Stimulated activated CD4-positive, alpha-beta T cell treated with anti-CD3 and anti-CD28 coated beads, Interleukin-2, amount 100 ng/mL, for 48 hours (primary cell): ENCODE measurements at places on chromosomes 4 and X.

DNA sequence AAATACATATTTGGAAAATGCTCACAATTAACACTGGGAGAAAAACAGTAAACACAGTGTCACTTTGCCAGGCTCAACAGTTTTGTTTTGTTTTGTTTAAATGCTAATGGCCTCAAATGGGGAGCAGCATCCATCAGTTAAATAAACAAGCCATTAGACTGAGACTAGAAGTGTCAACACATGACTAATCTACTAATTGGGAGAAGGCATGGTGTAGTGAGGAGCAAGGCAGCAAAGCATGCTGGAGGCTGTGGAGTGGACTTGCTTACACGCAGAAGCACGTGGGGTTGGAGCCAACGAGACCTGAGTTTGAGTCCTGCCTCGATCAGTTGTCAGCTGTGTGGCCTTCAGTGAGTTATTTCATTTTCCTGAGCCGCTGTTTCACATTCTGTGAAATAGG, 29.0 kb downstream of the UTP14A start:
- DNase-seq, result no peak

DNA sequence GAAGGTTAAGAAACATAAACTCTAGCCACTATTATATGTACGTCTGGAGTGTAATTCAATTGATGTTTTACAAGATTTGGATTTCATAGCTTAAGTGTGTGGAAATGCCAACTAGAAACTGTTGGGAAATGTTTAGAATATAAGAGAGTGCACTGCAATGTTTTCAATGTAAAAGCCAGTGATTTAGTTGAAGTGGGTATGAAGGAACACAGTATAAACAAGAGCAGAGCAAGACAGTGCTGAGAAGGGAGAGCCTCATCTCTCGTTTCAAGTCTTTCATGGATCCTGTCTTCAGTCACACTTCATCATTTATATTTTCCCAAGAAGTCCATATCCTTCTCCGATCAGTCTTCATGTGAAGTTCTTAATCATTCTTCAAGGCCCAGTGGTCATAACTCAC, 163.9 kb upstream of the ETNPPL start:
- no peak for DNase-seq

- DNase-seq, result no peak
These were observed 824.5 kb downstream of the STIM2 start for GRCh38 chr4:27685091-27685490.

- no peak for DNase-seq
These were observed 12.2 kb downstream of the DSPP start for GRCh38 chr4:87620491-87620890.

GRCh38 chrX:143165778-143166177, 140.1 kb downstream of the SPANXN4 start:
- no peak for DNase-seq

GRCh38 chr4:42633605-42634388, 23.1 kb downstream of the ATP8A1 start:
- DNase-seq, result no peak

- no peak for DNase-seq
These were observed 428.2 kb upstream of the GALNT7 start for GRCh38 chr4:172740434-172740833.

GRCh38 chr4:153757407-153757806, 2.4 kb downstream of the RNF175 start:
- no peak for DNase-seq

GRCh38 chr4:7238300-7238960, 46.1 kb downstream of the SORCS2 start:
- peak; percentile 7 for DNase-seq

DNA sequence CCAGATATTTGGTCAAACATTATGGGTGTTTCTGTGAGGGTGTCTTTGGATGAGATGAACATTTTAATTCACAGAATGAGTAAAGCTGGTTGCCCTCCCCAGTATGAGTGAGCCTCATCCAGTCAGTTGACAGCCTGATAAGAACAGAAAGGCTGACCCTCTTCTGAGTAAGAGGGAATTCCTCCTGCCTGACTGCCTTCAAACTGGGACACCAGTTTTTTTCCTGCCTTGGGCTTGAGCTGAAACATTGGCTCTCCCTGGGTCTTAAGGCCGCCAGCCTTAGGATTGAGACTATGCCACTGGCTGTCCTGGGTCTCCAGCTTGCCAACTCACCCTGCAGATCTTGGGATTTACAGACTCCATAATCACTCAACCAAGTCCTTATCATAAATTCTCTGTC, 14.5 kb upstream of the MAML3 start:
- DNase-seq, result no peak

- no peak for DNase-seq
These were observed 99.8 kb downstream of the PPP1R2C start for GRCh38 chrX:42678133-42678532.

DNA sequence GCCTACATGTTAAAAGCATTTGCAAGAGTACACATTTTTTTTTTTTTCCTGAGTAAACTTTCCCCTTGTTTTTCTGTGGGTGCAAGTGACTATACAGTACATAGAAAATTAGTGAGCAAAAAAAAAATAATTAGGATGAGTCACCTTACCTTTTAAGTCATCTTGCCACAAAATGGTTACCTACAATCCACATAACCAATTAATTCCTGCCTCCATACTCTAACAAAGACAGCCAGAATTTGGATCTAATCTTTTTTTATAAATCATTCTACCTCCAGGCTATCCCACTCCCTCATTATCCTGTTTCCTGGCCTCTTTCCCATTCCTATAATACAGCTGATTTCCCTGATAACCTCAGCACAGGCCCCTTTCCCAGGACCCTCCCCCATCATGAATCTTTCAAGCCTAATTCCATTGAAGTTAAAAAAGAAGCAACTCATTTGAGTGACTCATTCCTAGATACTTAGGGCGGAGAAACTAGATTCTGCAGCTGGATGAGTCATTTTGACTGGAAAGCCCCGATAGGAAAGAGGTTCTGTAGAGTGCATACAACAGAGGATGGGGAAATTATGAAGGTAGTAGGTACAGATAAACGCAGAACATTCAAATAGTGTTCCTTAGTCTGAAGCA, 128.2 kb downstream of the C4orf51 start:
- no peak for DNase-seq

- no peak for DNase-seq
These were observed 216.2 kb downstream of the HS6ST2 start for GRCh38 chrX:132742246-132742645.

DNA sequence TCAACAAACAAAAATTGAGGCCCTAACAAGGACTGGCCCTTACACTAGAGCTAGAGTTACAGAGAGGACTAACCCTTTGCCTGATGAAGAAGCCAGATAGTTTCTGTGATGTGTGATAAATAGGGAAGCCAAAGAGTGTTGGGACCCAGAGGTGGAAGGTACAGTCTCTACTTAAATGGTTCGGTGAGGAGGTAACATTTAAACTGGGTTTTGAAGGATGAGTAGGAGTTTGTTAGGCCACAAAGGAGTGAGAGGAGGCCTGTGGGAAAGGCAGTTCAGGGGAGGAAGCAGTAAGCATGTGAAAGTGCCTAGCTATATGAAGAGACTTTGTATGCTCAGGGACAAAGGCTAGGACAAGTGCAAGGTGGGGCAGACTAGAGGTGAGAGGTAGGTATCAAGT, 23.8 kb upstream of the LIMCH1 start:
- DNase-seq, result no peak

GRCh38 chr4:92519727-92520126, 216.0 kb downstream of the GRID2 start:
- no peak for DNase-seq
